Stimulated activated CD8-positive, alpha-beta memory T cell treated with anti-CD3 and anti-CD28 coated beads, Interleukin-7, amount 100 ng/mL, for 1 hour (primary cell): ENCODE measurements at places on chromosomes 11 and 22.

GRCh38 chr22:40966726-40967085 is 15.5 kb downstream of the RBX1 start:
- DNase-seq, result no peak

DNA sequence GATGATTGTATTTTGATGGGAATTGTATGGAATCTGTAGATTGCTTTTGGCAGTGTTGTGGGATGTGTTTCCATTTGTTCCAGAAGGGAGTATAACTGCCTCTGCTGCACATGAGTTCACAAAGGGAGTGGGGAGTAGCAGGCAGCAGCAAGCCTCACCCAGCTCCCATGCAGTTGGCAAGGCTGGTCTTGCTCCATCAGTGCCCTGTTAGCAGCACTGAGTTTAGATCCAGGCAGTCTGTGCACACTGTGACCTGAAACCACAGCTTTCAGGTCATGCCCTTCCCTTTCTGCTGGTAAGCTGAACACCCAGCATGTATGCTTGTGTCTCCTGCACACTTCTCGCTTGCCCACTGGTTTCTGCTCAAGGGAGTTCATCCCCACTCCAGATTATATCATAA is 3.7 kb upstream of the NUCB2 start:
- no peak for DNase-seq

GRCh38 chr11:12075822-12076821 is 34.3 kb upstream of the MICAL2 start:
- no peak for DNase-seq

GRCh38 chr11:117255966-117256365 is 23.5 kb downstream of the RNF214 start:
- DNase-seq, result no peak

GRCh38 chr11:58446294-58446693 is 4.3 kb upstream of the OR5B12 start:
- DNase-seq, result no peak

DNA sequence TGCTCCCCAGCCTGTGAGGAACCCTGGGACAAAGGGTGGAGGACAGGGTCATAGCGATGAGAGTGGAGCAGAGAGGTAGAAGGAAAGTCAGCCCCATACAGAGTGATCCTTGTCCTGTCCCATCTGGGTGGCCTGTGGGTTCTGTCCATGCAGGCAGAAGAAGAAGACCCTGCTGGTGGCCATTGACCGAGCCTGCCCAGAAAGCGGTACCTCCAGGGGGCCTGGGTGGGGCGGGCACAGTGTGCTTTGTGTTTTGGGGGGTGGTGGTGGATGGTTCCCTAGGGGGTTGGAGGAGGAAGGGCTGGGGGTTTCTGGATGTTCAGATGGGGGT is 7.9 kb downstream of the SIDT2 start:
- DNase-seq, result no peak

DNA sequence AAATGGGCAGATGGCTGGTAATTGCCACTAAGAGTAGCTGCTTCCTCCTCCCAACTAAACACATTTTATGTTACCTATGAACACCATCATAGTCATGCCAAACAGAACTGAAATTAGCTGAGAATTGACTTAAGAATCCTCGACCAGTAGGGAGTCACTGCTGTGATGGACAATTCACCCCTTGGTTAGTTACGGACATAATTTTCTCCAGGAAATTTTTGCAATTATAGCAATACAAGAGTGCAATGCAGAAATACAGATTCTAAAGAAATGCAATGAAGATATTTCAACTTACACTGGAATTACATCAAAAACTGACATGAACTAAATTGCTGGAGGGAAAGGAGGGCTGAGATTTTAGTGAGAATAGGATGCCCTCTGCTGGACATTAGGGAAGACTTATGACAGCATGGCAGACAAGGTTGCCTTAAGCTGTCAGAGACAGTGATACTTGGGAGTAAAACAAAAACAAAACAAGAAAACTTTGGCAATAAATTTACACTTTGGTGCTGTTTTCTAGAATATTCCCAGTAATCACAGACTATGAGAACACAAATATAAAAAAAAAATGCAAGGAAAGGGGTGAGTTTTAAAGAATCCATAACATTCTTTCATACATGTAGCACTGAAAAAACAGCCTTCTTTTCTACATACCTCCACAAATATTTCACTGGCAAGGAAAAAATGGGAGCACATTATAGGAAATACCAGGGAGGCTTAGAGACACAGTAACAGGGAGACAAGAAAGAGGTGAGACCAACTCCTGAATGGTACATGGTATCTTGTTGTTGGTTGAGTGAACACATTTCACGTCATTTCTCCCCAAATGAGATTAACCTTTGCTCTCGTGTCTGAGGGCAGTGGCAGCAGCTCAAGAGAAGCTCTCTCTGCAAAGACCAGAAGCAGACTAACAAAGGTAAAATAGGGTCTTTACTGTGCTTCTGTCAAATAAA is 11.2 kb upstream of the PPP2R1B start:
- no peak for DNase-seq
